EH (cell line): ENCODE measurements at places on chromosomes 13 and 19.

DNA sequence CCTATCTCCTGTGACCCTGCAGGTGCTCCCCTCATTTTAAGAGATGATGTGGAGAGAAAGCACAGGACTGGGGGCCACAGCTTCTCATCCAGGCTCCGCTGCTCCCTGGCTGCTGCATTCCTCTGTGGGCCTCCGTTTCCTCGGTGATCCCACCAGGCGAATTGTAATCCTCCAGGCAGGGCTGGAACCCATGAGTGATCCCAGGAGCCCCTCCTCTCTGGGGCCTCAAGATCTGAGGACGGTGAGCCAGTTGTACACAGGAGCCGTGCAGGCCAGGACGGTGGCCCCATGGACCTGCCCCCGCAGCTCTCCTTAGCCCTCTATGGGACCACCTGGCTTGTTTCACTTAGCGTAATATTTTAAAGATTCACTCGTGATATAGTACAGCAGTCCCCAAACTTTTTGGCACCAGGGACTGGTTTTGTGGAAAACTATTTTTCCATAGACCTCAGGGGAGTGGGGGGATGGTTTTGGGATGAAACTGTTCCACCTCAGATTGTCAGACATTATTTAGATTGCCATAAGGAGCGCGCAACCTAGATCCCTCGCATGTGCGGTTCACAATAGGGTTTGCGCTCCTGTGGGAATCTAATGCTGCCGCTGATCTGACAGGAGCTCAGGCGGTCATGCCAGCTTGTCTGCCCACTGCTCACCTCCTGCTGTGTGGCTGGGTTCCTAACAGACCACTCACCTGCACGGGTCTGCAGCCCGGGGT lies 5.6 kb downstream of the FFAR3 start:
- no peak for DNase-seq

- no peak for DNase-seq
These were observed 14.0 kb downstream of the AKAP8L start for GRCh38 chr19:15404780-15405211.

- DNase-seq: no peak
These were observed 48.6 kb upstream of the PCDH8 start for GRCh38 chr13:52896827-52897659.

GRCh38 chr13:91154558-91155353 lies 192.7 kb upstream of the MIR17HG start:
- peak; percentile 36 for DNase-seq

- DNase-seq: no peak
These were observed 17.9 kb upstream of the CSNK1A1L start for GRCh38 chr13:37123337-37123736.

DNA sequence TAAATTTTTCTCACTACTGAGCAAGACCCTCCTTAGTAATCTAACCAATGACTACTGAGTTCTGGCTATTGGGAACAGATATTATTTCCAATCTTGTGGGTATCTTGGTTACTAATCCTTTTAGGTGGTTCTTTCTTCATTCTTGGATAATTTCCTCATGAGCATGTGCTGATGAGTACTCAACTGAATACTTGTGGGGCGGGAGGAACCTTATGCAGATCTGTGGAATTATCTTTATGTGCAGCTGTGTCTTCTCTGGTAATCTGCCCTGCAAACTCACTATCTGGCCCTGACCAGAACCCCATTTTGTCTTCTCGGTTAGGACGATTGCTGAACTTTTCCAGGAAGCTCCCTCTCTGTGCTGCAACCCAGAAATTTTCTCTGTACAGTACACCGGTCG lies 89.7 kb upstream of the TRPC4 start:
- DNase-seq: no peak

DNA sequence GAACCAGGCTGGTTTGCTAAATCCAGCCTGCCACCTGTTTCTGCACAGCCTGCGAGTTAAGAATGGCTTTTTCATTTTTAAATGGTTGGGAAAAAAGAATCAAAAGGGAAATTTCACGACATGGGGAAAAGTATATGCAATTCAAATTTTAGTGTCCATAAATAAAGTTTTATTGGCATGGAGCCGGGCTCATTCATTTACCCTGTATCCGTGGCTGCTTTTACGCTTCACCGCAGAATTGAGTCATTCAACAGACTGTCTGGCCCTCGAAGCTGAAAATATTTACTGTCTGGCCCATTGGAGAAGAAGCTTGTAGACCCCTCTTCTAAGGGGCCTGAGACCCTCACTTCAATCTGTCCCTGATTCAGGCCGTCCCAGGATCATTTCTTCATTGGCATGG lies 26.1 kb downstream of the IER2 start:
- DNase-seq: peak; percentile 32

GRCh38 chr19:15820646-15821045 lies 5.2 kb upstream of the OR10H1 start:
- no peak for DNase-seq
